ENCODE measurements at places on chromosomes 1 and 21.

DNA sequence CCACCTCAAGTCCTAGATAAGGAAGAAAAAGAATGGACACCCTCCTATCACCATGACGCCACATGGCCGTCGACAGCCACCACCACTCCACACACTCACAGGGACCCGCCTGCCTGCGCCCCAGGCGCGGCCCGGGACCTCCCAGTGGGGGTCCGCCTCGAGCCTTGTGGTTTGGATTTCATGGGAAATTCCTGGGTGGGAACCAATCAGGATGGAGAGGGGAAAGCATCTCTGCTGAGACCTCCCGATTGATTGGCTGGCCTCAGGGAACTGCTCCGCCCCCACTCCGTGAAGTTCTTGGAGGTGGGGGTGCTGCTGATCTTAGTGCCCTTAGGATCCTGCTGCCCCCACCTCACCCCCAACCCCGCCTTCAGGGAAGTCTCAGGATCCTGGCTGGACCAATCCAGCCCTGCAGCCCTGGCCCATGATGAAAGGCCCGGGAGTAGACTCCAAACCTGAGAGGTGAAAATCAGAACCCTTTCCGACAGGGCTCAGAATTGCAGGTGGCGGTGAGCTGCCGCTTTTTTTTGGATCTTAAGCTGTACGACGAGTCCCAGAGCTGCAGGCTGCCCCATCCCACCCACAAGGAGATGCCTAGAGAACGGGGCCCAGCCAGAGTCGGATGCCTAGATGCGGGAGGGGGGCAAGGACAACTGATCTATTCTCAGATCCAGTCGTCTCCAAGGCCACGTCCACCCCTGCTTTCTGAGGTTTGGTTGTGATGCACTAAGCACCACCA lies 29.0 kb upstream of the TMEM51 start:
- DNase-seq, result no peak

GRCh38 chr1:98923667-98924066 lies 81.0 kb downstream of the PLPPR5 start:
- DNase-seq, result no peak

DNA sequence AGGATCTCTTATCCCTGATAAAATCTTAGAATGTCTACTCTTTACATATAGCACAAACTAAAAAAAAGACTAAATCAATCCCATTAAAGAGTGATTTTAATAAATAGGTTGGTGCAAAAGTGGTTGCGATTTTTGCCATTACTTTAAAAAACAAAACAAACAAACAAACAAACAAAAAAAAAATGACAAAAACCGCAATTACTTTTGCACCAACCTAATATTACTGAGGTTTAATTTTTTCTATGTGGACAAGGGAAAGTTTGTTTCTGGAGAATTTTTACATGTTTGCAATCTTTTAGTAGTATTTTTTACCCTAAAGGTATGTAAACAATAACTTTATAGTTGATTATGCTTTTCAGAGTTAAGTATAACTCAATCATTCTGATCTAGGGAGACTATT lies 119.7 kb upstream of the ADAMTS5 start:
- no peak for DNase-seq

- no peak for DNase-seq
Observed at GRCh38 chr1:174957829-174958228, 41.9 kb upstream of the CACYBP start.

- DNase-seq, result peak; percentile 55
Observed at GRCh38 chr1:19710825-19711611, 46.3 kb downstream of the HTR6 start.

DNA sequence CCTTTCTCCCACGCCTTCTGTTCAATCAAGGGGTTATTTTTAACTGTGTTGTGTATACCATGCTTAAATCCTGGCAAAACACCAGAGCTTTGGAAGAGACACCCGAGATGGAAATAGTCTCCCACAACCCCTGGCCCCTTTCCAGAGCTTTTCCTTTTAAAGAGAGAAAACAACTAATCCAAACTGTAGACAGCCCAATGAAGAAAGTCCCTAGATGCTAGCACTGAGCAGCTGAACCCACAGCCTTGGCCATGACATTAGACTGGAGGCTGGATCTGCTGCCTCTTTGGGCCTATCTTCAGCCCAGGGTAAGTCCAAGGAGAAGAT lies 64.9 kb upstream of the ARTN start:
- no peak for DNase-seq

GRCh38 chr1:20399196-20399595 lies 86.8 kb downstream of the CAMK2N1 start:
- no peak for DNase-seq

DNA sequence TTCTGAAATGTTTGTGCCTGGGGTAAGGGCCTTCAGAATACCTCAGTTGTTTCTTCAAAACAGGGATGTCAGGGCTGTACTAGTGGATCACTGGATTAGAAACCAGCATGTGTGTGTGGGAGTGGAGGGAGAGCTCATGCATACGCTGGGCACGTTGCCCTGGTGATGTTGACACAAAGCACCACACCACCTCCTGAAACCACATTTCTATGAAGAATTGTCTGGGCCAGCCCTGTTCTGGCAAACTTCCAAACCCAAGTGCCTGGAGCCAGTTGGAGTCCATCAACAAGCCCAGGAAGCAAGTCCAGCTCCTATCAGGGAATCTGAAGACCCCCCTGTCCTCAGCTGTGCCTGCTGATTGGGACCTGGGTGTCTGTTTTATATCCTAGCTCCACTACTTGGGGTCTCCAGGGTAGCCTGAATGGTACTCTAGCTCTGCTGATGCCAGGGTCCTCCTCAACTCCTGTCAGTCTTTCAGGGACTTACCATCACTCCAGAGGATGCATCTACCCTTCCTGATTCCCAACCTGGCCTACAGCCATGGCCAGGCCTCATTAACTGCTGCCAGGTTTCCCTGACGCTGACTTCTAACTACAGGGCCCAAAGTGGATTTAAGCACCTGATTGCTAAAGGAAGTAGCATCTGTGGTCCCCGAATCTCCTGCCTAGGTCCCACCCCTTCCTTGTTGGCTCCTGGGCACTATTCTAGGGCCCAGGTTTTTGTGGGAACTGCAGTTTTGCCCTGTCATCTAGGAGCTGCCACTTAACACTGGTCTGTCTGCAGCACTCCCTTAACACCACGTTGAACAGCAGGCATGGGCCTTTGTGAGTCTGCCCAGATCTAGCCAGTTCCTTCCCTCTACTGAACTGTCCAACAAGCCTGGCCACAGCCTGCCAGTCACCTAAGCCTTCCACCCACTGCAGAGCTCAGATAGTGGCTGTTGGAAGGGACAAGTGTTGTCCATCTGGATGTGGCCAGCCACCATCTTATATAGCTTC lies 45.5 kb downstream of the LPAR3 start:
- DNase-seq, result peak; percentile 9

DNA sequence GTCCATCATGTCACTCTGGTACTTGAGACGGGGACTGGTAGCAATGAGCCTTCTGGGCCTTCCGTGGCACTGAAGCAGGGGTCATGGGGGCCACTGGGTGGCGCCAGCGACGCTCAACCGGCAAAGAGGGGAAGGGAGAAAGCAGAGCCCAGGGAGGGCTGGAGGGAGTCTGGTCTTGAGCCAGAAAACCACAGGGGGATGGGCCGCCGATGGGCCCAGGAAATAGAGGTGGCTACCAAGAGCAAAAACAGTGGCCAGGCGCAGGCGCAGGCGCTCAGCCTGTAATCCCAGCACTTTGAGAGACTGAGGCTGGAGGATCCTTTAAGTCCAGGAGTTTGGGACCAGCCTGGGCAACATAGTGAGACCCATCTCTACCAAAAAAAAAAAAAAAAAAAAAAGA lies 21.8 kb downstream of the EXOC8 start:
- DNase-seq, result peak; percentile 46

- no peak for DNase-seq
Observed at GRCh38 chr1:201748335-201748734, 80.6 kb upstream of the IPO9 start.

DNA sequence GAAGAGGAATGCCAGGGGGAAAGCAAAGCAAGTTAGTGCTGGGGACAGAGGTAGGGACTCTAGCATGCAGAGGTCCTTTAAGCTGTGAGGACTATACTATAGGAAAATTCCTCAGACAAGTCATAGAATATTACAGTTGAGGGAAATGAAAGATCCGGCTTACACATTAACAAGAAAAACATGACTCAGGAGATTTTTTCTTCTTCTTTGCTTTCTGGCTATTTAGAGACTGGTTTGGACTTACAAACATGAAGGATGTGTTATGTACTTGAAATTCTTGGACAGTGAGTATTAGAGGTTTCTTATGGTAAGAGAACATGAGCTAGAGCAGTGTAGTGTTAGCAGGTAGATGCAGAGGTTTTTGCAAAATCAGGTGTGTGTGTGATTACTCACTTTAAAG lies 24.9 kb downstream of the USP25 start:
- no peak for DNase-seq

DNA sequence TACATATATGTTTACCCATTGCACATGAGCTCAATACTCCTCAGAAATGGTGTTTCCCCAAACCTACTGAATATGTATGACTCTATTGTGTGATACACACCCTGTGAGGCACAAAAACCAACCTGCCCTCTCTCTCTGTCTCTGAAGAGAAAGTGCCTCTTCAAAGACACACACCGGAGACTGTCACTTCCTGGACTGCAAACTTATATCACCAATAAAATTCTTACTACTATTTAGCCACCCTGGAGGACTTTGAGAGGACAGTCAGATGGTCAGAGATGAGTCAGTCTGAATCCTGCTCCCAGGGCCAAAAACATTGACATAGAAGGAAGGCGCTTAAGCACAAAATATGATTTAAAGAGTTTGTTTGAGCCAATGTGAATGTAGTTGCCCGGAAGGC lies 110.4 kb downstream of the PPIAL4G start:
- DNase-seq, result peak; percentile 46

GRCh38 chr1:243253926-243254232 lies 1.2 kb downstream of the CEP170 start:
- DNase-seq, result no peak

DNA sequence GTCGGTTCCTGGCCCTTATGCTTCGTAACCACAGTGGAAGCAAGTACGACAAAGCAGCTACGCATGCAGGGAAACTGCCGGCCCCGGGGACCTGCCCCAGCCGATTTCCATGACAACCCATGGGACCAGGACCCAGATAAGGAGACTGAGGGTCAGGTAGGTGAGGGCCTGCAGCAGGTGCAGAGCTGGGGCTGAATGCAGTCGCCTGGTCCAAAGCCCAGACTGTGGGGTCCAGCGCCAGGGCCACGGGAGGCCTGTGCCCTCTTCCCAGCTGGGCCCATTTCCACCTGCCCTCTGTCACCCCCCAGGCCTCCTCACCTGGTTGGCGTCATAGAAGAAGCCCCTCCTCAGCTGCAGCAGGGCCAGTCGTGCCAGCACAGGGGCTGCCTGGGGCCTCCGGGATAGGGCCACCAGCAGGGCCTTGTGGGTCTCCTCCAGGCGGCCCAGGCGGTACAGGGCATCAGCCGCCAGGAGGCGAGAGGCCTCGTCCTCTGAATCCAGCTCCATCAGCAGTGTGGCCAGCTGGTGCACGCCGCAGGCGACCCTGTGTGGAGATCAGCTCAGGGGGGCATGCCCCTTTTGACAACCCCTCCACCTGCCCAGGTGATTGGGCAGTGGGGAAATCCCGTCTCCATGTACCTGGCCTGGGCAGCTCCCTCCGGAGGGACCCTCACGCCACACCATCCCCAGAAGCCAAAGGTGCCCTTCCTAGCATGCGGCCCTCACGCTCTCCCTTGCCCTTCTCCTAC lies 14.2 kb downstream of the TTC34 start:
- no peak for DNase-seq

DNA sequence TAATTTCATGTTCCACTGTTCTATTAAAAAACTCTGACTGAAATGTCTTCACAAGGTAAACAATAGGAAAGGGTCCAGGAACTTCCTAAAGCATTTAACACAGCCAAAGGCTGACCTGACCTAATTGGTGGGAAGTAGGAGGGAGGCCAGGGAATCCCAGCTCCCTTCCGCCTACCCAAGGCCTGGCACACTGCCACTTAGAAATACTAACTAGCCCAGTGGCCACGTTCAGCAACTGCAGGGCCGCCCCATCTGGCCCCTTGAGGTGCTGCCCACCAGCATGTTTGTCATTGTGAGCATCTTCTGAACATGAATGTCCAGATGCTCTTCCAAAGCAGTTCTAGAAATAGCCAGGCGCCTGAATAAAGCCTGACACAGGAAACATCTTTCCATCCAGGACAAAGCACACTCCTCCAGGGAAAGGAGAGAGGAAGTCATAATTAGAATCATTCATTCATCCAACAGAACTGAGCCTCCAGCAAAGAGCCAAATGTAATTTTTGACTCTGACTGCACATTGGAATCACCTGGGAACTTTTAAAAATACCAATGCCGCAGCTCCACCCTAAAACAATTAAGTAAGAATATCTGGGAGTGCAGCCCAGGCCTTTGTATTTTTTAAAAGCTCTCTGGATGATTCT lies 44.6 kb upstream of the BCL9 start:
- no peak for DNase-seq

DNA sequence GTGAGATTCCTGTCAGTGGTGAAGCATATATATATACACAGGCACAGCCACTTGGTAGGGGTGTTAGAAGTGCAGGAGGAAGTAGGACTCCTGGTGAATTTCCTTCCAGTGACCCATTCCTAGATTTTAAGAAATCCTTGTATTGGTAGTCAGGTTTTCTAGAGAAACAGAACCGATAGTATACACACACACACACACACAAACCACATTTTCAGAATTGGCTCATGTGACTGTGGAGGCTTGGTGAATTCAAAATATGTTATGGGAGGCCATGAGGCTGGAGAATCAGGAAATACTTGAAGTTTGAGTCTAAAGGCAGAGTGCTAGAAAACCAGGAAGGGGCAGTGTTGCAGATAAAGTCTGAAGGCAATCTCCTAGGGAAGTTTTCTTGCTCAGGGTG lies 114.2 kb downstream of the FCRL5 start:
- no peak for DNase-seq

GRCh38 chr1:16145030-16145661 lies 10.7 kb downstream of the EPHA2 start:
- no peak for DNase-seq

DNA sequence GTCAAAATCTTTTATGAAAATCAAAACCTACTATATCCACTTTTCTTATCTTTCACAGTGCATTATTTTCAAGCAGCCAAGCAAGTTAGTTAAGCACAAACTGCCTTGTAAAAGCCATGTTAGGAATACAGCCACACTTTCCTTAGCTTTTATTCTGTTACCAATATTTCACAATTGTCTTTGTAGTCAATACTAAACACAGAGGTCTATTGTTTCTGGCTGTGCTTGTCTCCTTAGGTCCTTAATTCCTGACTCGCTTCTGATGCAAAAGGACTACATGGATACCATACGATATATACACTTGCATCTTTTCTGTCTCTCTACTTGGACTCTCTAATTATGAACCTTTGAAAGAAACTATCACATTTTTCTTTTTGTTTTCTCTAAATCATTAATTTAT lies 331.8 kb downstream of the NEGR1 start:
- DNase-seq, result no peak
